CD4-positive, alpha-beta T cell treated with Interferon gamma for 1 hour (primary cell): ENCODE measurements at places on chromosomes 4 and X.

GRCh38 chrX:69506617-69507499 lies 2.7 kb downstream of the NALF2 start:
- no peak for DNase-seq

DNA sequence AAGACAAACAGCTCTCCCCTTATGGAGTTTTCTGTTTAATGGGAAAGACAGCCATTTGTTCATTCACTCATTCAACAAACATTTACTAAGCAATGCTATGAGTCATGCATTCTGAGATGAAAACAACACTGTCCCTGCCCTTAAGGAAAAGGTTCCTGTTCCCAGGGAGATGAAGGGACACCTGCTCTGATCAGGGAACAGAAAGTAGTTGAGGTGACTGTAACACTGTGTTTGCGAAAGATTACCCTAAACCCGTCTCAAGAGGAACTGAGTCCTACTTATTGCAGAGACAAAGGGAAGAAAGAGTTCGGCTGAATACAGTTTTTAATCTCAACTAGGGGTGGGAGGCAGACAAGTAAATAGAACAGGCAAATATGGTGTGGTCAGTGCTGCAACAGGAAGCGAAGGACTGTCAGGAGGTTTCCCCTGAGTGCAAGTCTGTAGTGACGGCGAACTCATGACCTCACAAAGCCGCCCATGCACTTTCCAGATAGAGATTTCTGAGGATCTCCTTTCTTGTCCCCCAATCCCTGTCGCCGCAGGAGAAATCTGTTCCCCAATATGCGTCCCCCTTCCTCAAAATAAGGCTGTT lies 712 bp downstream of the STX18 start:
- peak; percentile 31 for DNase-seq

DNA sequence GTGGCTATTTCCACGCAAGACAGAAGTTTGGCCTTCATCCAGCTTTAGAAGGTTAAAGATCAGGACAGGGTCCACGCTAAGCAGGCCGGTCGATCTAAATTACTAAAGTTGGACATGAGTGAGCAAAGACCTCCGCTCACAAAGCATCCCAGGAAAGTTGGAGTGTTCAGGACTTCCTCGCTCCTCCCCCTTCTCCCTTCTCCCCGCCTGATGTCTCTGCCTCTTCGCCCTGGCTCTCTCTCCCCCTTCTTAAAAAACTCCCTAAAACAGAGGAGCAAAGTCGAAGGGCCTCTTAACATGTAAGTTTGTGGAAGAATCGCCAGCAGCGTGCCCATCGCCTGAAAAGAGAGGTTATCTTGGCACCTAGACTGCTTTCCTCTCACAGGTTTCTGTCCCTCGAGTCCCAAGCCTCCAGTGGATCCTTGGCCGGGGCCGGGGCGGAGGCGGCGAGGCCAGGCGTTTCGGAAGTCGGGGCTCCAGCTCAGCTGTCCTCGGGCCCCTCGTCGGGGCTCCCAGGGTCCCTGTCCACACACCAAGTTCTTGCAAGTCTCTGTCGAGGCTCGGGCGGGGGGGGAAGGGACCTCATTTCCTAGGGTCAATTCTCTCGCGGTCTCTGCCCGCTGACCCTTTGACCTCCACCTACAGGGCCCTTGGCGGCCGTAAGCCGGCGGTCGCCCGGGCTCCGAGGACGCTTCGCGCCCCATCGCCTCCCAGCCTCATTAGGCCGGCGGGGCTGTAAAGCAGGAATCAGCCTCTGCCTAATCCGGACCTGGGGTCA lies 7.6 kb downstream of the ZIC3 start:
- no peak for DNase-seq

- DNase-seq, result no peak
Measured at GRCh38 chr4:65661471-65661870, 8.8 kb downstream of the EPHA5 start.

DNA sequence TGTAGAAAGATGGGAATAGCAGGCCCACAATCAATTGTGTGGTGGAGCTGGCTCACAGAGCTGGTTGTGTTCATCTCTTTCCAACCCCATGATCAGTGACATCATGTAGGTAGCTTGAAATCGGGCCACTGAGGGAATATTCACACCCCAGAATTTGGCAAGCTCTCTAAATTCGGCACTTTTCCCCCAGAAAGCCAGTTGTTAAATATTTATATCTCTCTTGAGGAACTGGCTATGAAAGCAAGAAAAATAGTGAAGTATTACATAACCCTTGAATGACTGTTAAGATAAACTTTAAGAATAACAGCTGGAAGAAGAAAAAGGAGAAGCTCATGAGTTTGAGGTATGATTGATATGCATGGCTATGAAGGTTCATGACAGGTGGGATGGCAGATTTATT lies 38.9 kb downstream of the GPRIN3 start:
- no peak for DNase-seq

DNA sequence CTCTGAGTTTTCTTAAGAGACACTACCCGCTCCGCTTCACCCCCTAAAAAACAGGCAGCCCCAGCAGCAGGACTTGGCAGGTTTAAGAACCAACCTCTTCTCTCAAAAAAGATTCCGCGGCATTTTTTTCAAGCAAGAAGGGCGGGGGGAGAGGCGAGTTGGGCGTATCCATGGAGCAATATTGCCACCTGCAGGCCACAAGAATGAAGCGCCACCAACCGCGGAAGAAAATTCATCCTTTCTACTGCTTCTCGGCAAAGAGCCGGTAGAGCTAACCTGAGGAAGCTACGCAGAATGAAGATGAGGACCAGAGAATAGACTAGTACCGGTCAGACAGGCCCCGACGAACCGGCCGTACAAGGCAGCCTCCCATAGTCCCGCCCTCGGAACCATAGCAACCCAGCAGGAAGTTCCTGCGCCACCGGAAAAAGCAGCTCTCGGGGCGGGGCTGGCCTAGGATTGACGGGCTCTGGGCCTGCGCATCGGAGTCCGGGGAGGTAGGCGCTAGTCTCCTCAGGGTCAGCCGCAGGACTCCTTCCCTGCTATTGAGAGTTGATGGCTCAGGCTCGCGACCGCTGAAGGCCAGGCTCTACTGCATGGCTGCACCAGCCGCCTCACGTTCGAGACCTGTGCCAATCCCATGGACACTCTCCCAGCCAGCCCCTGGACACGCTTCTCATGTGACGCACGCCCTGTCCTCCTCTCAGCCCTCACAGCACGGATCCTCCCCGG lies 76.9 kb downstream of the MAGED4 start:
- DNase-seq, result peak; percentile 93

- no peak for DNase-seq
Measured at GRCh38 chr4:2651998-2652397, 104.1 kb downstream of the TNIP2 start.

DNA sequence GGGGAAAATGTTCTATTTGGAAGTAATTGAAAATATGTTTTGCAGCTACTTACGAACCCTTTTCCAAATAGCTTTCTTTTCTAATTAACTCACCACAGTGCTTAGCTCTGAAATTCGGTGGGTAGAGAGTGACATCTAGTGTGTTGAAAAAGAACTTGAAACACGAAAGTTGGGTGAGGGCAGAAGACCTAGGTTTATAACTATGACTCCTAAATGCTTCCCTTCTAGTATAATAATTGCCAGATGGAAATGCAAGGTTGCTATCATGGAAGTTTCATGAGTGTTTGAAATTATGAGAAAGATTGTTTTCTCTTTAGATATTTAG lies 77.3 kb upstream of the NOCT start:
- DNase-seq, result no peak

GRCh38 chr4:158714937-158715336 lies 8.3 kb downstream of the PPID start:
- DNase-seq, result no peak

DNA sequence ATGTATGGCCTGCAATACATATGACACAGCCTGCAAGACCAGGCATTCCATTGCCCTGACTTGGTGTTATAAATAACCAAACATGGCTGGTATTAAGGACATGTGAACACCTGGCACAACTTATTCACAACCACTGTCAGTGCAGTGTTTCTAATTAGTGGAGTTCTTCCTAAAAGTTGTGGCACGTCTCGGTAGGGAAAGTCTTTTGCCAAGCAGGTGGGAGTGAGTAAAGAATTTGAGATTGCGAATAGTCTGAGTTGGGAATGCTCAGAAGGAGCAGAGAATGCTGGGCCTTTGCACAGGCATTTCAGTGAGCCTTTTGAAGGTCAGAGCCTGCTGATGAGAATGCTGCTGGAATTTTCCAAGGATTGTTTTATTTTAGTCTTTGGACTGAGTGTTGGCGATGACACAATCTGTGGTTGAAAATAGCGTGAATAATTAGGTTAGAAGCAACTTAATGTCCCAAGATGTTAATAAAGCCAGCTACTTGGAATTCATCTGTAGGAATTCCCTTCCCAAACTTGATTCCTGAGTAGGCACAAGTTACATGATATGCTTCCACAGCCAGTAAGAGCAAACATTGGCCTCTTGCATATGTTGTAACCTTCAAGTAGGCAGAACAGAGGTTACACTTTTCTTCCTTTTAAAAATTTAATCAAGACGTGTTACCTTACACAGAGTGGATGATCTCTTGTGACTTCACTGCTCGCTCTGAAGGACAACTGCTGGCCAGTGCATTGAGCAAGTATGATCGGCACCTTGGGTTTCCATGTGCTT lies 83.6 kb upstream of the PGRMC2 start:
- no peak for DNase-seq

DNA sequence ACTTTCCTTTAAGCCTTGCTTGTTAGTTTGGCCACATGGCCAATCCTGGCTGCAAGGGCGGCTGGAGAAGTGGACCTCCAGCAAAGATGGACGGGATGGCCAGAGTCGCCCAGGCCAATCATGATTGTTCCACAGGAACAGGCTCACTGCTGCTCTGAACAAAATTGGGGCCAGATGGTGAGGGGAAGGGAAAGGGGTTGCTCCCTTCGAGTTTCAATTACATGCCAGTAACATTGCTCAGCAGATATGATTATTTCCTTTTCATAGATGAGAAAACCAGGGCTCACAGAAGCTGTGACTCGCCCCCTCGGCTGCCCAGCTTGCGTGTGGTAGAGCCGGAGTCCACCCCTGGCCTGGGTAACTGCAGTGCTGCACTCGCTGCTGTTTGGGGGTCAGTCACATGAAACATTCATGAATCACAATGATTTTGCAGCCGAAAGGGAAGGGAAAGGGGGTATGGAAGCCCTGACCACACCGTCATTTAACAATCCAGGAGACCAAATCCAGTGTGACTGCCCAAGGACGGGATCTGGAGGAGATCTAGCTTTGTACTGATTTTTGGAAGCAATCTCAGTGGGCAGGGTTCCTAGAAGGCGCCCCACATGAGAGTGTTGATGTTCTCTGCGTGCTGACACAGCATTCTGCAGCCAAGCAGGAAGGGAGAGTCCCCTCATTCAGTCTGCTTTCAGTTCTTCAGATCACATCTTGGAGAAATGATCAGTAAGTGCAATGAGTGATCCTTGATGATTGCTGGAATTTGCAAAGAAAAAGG lies 77.3 kb upstream of the MSX1 start:
- no peak for DNase-seq

DNA sequence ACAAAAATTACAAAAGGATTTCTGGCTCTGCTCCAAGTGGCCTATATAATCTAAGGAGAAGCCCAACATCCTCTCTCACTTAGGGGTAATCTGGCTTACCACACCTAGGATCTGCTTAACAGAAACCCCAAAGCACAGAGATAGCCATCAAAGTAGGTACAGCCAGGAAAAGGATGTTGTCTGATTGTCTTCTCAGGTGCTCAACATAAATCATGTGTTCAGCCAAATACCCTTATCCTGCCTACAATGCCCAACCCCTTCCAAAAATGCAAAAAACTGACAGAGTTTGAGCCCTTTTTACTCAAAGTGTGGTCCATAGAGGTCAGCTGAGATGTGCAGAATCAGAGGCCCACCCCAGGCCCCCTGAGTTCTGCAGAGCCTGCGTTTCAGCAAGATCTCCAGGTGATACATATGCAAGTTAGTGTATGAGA lies 53.9 kb downstream of the PPM1K start:
- no peak for DNase-seq

- DNase-seq, result no peak
Measured at GRCh38 chr4:2266181-2266580, 4.3 kb upstream of the MXD4 start.

- no peak for DNase-seq
Measured at GRCh38 chr4:147456706-147457105, 24.2 kb upstream of the EDNRA start.

GRCh38 chr4:7351014-7351413 lies 83.7 kb downstream of the PSAPL1 start:
- no peak for DNase-seq

- DNase-seq, result no peak
Measured at GRCh38 chr4:3121596-3121995, 47.1 kb downstream of the HTT start.

- no peak for DNase-seq
Measured at GRCh38 chr4:85260064-85260463, 214.9 kb upstream of the ARHGAP24 start.

- DNase-seq, result no peak
Measured at GRCh38 chr4:8287343-8288280, 18.1 kb downstream of the HTRA3 start.

DNA sequence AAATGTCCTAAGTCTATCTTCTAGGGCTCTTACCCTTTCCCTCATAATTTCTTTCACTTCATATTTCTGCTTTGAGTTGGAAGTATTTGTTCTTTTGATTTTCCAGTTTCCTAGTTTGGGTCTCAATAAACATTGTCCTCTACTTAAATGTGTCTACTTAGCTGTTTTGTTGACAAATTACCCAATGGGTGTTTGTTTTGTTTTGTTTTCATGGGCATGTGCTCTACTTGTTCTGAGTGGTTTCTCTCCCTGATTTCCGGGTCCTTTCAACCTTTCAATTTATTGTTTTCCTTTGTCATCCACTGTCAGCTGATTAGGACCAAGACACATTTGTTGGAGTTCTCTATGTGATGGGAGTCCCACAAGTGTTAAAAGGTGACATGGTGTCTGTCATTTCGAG lies 1181.4 kb downstream of the RPA4 start:
- no peak for DNase-seq

DNA sequence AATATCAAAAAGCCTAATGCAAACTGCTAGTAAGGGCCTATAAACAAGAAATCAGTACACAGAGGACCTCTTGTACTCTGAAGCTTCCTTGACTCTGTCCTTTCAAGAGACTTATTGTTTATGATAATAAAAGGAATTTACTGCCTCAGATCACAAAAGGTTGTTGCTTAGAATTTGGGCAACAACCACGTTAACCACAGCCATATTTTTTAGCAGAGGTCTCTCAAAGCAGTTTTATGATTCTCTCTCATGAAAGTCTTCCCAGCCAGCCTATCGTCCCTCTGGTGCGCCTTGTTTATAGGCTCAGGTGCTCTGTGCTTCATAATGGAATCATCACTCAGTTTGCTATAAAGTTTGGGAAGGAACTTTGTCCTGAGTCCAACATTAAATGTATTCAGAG lies 270.6 kb downstream of the RCHY1 start:
- no peak for DNase-seq

DNA sequence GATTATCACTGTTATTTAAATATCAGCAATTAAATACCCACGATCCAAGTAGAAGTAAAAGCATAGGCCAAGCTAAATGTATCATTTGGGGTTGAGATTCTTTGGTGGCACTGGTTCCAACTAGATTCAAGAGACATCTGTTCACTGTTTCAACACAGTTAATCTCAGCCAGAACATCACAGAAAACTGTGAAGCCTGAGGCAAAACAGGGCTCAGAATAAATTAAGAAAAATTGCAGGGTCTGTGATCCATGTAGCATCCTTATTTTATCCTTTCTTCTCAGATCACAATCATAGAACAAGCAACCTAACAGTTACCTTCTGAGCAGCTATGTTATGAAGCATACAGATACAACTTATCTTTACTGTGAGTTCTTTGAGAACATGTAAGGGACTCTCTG lies 23.7 kb downstream of the YTHDC1 start:
- no peak for DNase-seq

- DNase-seq, result no peak
Measured at GRCh38 chr4:158005021-158005420, 167.8 kb downstream of the GASK1B start.
